Thyroid gland (tissue), 4 donors: ENCODE measurements at places on chromosomes 5 and 9. TPM values are rescaled to one million over a fixed set of nuclear protein-coding genes. Genes with fewer than 3 reads are reported as not detected.

The NTNG2 gene
- 0.94 TPM for total RNA-seq

- H3K4me3 ChIP-seq: no peak overlapping the region
- H3K36me3 ChIP-seq: no peaks in the 10 kb centered on the region
- H3K4me1 ChIP-seq: peaks cover 17% of the 10 kb centered on the region
- DNase-seq: no peak
Observed at GRCh38 chr9:120944434-120944843, 17.8 kb upstream of the TRAF1 start.

- no peaks in the 10 kb centered on the region for H3K36me3 ChIP-seq
- H3K4me1 ChIP-seq: peaks cover 36% of the 10 kb centered on the region
- H3K4me3 ChIP-seq: no peak overlapping the region
- H3K27ac ChIP-seq: peak overlapping the region; percentile 94
- peak; percentile 27 for DNase-seq
Observed at GRCh38 chr5:81852291-81853029, 101.6 kb upstream of the SSBP2 start.

The CATSPER3 gene
- total RNA-seq: 0.56 TPM
